Brain pericyte (primary cell): ENCODE measurements at places on chromosomes 4 and X.

- no peak for DNase-seq
These were observed 113.9 kb downstream of the AGTR2 start for GRCh38 chrX:116284400-116284799.

GRCh38 chrX:149152941-149153340 is 352.2 kb downstream of the IDS start:
- no peak for DNase-seq

GRCh38 chrX:68867458-68868112 is 38.8 kb downstream of the EFNB1 start:
- DNase-seq = no peak

DNA sequence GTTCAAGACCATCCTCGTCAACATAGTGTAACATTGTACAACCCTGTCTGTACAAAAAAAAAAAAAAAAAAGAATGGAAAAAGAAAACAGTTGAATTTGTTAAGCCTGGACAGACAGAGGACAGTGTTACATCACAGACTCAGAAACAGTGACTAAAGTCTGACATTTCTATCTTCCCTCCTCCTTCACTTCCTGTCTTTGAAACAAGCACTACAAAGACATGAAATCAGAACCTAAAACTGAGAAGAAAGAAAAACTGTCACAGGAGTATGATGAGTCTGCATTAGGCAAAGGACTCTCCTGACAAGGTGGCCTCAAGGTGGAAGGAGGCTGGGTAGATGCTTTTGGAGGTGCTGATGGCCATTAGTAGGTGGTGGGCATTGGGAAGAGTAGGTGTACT is 126.7 kb downstream of the RBM47 start:
- DNase-seq = no peak

- no peak for DNase-seq
These were observed 69.1 kb upstream of the HPGD start for GRCh38 chr4:174591243-174592021.

DNA sequence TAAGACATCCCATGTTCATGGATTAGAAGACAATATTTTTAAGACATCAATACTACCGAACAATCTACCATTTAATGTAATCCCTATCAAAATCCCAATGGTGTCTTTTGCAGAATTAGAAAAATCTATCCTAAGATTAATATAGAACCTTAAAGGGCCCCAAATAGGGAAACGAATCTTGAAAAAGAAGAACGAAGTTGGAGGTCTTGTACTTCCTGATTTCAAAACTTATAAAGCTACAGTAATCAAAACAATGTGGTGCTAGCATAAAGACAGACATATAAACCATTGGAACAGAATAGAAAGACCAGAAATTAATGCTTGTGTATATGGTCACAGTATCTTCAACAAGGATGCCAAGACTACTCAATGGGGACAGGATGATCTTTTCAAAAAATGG is 42.0 kb downstream of the CENPE start:
- no peak for DNase-seq

GRCh38 chrX:74292808-74293123 is 11.2 kb upstream of the ZCCHC13 start:
- no peak for DNase-seq

DNA sequence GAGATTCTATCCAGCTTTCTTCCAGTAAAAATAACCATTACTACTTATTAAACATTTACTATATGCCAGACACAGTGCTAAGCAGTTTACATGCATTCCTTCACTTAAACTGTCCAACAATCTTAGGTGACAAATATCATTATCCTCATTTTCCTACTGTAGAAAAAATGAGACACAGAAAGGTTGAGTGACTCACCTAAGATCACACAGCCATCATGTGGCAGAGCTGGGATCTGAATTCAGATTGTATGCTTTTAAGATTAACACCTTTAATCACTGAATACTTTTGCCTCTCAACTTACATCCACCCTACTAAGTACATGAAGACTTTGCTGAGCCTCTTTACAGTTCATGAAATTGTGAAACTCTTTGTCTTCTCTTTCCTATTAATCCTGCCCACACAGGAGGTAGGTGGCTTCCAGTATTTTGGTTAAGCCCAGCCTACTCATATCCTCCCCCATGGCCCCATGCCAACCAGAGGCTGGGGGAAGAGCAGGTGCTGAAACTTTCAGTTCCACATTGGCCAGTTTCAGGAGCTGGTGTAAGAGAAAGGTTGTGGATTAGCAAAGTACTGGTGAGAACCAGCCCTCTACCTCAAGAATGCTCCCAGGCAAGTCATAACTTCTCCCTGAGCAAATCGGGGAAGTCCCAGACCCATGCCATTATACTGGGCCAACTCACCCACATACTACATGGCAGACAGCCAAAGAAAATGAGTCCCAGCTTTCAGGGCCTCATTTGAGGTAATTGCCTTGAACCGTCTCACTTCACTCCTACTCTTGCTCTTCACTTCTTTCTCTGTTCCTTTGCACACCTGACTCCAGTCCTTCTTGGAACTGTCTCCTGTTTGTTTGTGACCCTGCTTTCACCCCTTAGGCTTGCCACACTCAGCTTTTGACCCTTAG is 211.1 kb downstream of the GUCY2F start:
- no peak for DNase-seq

- no peak for DNase-seq
These were observed 66.0 kb downstream of the TBL1X start for GRCh38 chrX:9530848-9531274.

DNA sequence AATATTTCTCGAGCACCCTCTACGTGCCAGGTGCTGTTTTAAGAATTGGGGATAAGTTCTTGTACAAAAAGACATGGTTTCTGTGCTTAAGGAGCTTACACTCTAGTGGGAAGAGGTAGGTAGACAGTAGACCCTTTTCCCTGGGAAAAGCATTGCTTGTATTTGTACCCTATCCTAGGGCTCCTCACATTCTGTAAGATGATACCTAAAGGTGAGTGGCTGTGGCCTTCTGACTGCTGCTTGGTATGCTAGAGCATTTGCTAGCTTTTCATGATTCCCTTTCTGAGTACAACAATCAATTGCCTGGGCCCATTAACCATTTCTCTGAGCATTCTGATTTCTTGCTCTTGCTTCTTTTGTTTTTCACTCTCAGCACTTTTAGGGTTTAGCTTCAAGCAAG is 286.6 kb downstream of the ZIC3 start:
- DNase-seq = no peak

DNA sequence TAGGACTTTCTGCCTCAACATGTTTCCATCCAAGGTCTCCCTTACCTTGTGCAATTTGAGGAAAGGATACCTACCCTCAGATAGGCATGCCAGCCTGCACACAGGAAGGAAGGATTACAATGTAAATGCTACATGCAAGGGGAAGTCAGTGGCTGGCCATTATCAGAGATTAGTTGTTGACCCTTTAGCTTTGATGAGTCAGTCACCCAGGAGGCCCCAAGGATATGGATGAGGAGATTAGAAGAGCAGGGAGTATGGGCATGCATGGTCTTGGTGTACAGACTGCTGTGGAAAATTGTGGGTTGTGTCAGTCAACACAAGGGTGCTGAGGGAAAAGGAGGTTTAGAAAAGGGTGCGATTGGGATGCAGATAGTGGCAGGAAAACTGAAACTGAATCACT is 92.0 kb downstream of the GUCY2F start:
- DNase-seq = no peak

DNA sequence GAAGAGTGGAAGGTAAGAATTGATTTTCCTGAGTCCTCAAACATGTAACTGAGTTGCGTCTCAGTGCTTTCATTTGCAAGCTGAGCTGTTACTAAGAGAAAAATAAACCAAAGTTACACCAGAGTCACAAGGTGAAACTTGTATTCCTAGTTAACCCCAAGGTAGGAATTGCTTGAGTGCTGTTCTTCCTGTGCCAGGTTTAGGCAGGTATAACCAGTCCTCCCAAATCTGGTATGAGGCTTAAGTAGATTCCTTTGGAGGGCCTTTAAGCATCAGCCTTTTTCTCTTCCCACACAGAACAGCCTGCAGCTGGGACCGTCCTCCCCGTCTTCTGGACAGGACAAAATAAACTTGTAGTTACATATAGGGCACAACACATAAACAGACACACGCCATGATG is 2.3 kb upstream of the BTC start:
- no peak for DNase-seq

DNA sequence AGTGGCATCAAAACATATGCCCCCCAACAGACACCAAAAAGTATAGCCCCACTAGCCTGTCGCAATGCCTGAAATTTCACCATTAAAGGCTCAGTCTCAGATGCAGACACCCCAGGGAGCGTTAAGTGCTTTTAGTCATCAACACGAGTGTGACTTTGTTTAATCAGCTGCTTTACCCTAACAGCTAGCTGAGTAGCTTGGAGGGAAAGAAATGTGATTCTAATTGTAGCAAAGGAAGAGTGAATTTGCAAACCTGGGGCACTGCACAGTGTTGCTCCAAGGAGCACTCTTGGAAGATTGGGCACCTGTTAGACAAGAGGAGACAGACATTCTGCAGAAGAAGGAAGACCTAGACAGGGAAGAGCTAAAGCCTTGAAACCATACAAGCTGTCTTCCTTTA is 145.1 kb downstream of the BEND2 start:
- DNase-seq = no peak

DNA sequence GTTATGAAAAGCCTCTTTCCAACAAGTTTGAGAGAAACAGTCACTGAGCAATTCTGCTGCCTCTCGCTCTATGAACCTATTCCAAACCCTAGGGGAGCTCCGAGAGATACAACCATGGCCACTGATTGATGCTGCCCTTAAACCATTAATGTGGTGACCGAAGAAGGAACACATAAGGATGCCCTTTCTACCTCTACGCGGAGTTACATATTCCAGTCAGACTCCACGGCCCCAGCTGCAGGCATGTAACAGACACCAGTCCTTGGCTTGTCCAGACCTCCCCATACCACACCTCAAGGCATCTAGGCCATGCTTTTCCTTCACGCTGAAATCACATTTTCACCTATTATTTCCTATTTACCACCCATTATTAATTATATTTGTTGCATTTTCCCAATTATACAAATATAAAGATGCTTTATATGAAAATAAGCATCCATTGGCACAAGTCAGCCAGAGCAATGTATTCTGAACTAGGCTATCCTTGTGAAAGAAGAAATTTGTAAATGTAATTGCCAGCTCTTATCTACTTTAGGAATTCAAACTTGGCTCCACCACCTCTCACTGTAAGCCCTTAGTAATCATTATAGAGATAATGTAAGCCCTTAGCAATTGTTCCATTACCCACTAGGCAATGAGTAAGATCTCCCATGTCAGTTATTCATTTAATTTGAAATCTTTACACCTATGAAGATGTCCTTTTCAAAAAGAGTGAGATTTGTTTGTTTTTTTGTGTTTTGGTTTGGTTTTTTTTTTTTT is 338.4 kb downstream of the NR3C2 start:
- DNase-seq = no peak

DNA sequence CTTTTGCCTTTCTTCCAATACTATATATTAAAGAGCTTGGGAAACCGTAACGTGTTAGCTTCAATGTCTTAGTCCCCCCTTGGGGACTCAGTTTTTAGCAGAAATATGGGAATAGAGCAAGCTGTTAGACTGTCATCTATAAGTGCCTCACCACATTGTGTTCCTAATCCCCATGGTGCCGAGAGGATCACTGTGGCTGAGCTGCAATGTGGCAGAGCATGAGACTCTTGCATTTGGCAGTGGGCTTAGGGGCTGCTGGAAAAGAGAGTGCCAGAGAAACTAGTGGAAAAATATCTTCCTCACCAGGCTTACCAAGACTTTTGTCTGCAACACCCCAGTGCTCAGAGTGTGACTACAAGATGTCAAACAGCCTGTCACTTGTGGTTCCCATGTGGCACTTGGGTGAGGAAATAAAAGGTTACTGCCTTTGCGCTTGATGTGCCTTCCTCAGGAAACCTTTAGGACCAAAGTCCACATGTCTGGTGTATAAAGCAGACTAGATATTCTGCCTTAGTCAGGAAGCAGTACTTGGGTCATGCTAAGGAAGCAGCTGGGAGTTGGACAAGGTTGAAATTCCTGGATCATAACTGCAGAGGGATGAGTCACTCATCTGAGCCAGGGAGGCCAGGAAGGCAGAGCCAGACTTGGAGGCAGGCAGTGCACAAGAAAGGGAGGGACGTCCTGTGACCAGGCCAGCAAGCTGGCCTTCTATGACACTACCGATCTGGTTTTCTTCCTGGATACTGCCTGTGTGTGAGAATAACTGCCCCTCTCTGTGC is 9.7 kb upstream of the MAGEA4 start:
- peak; percentile 36 for DNase-seq

GRCh38 chrX:133033010-133033409 is 63.9 kb downstream of the USP26 start:
- DNase-seq = no peak

DNA sequence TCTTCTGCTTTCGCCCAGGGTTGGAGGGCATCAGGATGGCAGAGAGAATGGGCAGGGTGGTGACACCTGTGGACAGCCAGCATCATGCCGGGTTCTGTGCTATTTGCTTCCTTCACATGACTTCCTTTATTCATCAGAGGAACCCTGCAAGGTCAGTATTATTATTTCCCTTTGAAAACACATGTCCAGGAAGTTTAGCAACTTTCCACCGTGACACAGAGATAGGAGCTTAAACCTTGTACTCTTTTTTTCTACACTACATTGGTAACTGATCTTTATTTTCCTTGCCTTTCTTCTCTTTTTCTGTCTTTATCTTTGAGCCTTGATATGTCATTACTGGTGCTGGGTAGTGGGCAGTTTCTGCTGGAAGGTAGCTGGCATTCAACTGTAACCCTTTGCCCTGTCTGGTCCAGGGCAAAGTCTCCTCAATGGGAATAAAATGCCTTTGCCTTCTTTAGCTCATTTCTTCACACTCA is 5.0 kb upstream of the MGST2 start:
- no peak for DNase-seq

DNA sequence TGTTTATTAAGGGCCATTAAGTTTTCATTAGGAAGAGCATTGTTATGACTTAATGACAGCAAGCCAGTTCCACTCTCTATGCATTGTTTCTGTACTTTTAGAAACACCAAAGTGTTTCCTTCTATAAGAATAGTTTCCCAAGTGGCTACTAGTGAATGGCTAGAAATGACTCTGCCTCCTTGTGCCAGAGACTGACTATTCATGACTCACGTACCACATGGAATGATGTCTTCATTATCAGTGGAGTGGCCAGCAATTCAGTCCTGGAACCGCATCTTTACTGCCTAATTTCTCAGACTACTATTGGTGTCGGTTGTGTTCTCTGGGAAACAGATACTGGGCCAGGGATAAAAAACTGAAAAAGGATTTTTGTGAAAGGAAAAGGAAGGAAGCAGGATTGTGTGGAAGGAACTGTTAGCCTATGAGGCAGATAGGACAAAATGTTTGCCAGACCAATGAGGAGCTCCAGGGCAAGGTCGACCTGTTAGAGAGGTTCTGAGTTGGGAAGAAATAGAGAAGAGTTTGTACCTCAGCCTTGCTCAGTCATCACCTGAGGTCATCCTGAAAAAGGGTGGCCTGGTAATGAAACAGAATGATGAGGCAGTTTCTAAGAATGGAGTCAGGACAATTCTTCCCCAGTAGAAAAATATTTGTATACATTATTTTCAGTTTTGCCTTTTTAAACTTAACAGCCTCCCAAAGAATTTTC is 218.6 kb downstream of the SPCS3 start:
- DNase-seq = peak; percentile 11

GRCh38 chrX:49809891-49810632 is 19.0 kb upstream of the PAGE4 start:
- no peak for DNase-seq
